Naive thymus-derived CD8-positive, alpha-beta T cell (primary cell): ENCODE measurements at places on chromosomes 11 and 22.

GRCh38 chr11:132772703-132773545 lies 759.4 kb downstream of the OPCML start:
- DNase-seq, result no peak

- no peak for DNase-seq
These were observed 189.5 kb downstream of the FAM76B start for GRCh38 chr11:95599959-95600586.

- DNase-seq, result no peak
These were observed 27.8 kb downstream of the CEP295 start for GRCh38 chr11:93689240-93689639.

DNA sequence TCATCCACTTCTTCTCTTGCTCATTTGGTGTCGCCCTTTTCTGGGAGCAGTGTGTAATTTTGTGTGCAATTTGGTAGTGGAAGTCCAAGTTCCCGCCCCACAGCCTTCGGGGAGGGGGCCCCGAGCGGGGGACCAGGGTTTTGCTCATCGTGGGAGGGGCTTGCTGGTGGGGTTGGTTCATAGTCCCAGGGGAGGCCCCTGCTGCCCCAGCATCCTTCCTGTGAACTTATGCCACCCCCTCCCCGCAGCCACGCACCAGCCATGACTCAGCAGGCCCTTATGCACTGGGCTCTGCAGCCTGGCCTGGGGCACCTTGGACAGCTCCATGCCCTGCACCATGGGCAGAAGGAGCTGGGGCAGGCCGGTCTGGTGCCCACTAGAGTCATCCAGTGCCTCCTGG lies 1183.6 kb downstream of the BRD1 start:
- DNase-seq, result no peak

GRCh38 chr11:90246468-90246867 lies 23.6 kb upstream of the CHORDC1 start:
- no peak for DNase-seq

DNA sequence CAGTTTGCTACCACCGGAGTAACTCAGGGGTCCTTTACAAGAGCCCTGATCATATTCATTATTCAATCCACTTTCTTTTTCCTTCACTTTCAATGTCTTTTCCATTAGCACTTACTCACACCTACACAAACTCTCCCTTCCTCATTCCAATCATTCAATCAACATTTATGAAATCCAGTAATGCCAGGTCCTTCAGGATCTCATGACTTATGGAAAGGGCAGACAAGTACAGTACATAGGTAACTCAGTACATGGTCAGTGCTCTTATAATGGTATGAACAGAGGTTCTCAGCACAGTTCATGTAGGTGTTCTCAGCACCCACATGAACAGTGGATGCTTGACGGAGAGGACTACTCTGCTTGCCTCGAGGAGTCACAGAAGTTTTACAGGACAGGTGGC lies 106.6 kb downstream of the USP35 start:
- DNase-seq, result no peak

GRCh38 chr11:110870816-110871522 lies 158.7 kb upstream of the ARHGAP20 start:
- no peak for DNase-seq

GRCh38 chr11:35998634-35999033 lies 54.8 kb downstream of the LDLRAD3 start:
- DNase-seq, result no peak

GRCh38 chr11:14422052-14422813 lies 63.2 kb upstream of the RRAS2 start:
- no peak for DNase-seq

GRCh38 chr11:127118811-127119210 lies 118.2 kb upstream of the KIRREL3 start:
- DNase-seq, result no peak
